NK-92 treated with Interleukin-12 subunit alpha and Interleukin-12 subunit beta, amount 100 ng/mL, for 24 hours (cell line): ENCODE measurements at places on chromosomes 5 and 9.

GRCh38 chr9:971901-972500 lies 4.5 kb upstream of the DMRT3 start:
- DNase-seq: no peak

GRCh38 chr5:133613743-133614142 lies 1.4 kb upstream of the FSTL4 start:
- DNase-seq: no peak

DNA sequence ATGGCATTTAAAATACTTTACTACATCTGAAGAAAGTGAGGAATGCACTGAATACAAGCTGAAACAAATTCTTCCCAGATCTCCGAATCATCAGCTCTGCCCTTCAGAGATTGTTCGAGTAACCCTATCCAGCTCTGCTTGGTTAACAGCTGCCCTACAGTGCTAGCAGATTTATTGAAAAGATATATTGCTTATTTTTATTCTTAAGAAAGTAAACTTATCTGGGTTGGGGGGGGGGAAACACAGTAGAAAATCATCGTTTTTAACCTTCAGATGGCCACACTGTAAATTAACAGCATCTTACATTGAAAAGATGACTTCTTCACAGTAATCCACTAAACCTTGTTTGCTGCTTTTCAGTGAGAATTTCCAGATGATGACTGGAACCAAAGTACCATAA lies 210.8 kb downstream of the NFIB start:
- DNase-seq: no peak

- DNase-seq: no peak
These were observed 45.4 kb upstream of the RANBP3L start for GRCh38 chr5:36346896-36347690.

DNA sequence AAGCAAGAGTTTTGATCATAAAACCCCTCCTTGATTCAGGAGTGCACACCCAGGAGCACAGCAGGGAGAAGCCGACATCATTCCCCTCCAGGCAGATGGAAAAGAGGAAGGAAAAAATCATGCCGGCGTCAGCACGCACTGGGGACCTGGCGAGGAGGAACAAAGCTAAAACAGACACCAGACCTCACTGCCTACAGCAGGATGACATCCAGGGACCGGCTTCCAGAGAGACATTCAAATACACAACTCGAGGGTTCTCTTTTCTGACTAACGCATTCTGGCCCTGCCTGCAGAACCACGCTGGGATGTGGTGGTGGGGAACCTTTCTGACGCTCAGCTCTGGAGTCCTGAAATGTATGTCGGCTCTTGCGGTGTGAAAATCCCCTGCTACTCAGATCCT lies 2.7 kb downstream of the UBAC1 start:
- DNase-seq: no peak

DNA sequence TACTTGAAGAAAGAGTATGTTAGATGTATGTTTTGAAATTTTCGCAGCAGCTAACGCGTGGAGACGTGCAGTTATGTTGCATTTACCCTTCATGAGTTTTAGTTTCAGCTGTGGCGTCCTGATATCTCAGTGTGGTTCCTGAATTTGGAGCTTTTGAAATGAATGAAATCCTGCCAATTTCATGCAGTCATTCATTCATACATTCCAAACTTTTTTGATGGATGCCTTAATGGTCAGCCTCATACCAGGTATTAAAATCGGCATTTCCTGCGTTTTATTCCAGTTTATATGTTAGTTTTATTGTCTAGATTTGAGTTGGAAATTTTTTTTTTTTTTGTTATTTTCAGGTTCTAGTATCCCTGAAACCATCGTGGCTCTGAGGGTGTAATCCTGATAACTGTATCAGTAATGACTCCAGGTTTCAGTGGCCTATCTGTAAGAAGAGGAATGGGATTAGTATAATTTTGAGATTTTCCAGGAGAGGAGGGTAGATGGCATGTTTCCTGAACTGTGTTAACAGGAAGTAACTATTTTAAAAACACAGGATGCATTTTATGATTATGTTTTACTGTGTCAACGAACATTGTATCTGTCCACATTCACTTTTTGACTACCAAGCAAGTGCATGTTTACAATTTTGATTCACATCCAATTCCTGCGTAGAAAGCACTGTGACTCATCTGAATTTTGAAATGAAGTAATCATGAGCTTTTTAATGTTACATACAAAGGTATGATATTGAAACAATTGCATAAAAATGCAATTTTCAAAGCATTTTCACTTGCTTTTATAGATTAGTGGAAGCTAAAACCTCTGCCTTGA lies 1.0 kb downstream of the FOCAD start:
- DNase-seq: no peak

DNA sequence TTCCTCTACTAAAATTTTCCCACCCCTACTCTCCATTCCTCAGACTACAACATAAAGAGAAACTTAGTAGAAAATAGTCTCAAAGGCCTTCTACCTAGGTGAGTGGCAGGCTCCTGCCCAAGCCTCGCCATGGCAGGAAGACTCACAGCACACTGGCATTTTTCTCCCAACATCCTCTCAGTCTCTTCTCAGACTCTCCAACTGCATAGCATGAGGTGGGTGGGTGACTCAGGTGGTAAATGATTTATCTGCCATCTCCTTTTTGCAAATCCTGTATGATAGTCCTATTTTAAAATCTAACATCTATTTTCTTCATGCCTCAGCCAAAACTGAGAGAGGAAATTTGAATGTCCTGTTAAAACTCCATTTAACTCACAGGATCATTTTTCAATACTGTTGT lies 33.5 kb upstream of the GRIA1 start:
- no peak for DNase-seq

DNA sequence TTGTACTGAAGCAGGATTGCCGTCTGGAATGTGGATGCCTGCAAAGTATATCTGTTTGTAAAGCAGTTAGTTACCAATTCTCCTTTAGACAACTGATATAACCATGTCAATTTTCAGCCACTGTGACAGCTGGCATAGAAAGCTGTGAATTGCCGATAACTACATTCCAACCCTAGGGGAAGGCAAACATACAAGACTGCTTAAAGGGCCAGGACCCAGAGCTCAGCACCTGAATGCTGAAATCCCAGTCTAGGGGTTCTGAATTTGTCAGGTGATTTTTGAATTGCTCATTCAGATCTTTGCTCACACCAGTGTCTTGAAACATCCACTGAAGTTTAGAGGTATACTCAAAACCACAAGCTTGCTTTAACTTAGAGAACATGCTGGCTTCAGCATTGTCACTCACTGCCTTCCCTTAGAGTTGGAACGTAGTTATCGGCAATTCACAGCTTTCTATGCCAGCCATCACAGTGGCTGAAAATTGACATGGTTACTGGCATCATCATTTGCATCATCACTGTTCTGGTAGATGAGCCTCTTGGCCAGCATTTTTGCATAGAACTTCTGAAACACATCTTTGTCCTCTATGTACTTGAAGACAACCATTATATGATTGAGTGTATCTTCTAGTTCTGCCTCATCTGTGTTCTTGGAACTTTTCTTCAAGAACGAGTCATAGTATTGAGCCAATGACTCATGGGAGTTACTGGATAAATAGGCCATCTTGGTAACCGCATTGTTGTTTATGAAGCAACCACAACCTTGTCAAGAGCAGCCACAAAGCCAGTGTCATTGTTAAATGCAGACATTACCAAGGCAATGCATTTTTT lies 82.1 kb downstream of the CCDC192 start:
- DNase-seq: peak; percentile 13

DNA sequence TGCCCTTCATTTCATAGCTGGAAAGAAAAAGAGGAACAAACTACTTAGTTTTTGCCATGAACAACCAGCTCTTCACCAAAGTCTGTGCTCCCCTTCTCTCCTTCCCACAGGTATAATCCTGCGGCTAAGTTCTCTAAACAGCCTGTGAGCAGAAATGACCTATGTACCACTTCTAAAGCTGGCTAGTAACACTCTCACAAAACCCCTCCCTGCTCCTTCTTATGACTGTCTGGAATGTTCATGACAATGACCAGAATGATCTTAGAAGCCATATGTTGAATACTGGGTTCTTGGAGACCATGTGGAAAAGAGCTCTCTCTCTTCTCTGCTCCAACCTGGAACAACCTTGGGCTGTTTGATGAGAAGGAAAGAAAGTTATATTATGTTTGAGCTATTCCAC lies 12.9 kb upstream of the AMACR start:
- DNase-seq: no peak

DNA sequence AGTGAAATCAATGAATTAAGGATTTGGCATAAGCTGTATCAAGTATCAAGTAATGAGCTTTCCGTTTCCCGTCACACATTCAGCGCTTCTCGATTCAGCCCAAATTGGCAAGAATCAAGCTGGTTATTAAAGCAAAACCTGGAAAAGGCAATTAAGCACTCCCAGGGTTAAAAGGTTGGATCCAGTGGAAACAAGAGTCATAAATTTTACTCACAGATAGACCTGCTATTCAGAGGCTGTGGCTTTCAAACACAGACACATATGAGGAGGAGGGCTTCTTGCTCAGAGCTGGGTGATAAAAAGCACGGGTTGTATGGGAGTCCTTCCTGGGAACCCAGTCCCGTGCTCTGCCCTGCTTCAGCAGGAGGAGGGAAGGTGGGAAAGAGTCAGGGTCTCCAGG lies 112.3 kb upstream of the CXCL14 start:
- no peak for DNase-seq

DNA sequence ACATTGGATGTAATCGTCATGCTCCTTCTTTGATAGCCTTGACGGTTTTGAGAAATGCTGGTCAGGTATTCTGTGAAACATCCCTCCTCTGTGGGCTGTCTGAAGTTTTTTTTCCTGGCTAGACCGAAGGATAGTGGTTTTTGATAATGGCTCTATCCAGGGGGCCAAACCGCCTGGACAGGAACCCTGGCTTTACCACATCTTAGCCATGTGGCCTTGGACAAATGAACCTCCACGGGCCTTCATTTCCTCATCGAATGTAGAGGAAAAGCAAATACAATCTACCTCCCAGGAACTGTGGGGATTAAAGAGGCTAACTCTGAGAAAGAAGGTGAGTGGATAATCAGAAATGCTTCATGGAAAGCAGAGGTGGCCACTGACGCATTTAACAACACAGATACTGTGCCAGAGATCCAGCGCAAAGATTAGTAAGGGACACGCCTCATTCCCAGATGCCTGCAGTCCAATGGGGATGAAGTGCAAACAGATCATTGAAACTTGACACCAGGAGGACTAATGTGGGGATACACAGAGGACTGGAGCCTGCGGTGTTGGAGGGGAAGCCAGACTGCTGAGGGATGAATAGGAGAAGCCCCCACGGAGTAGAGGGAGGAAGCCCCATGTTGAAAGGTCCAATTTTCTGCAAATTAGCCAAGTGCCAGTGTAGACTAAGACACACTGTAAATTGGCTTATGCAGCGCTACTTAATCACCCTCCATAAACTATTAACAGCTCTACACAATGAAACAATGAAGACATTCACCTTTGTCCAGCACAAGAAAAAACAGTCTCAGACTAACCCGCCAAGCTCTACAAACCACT lies 41.6 kb downstream of the MYO10 start:
- DNase-seq: no peak

DNA sequence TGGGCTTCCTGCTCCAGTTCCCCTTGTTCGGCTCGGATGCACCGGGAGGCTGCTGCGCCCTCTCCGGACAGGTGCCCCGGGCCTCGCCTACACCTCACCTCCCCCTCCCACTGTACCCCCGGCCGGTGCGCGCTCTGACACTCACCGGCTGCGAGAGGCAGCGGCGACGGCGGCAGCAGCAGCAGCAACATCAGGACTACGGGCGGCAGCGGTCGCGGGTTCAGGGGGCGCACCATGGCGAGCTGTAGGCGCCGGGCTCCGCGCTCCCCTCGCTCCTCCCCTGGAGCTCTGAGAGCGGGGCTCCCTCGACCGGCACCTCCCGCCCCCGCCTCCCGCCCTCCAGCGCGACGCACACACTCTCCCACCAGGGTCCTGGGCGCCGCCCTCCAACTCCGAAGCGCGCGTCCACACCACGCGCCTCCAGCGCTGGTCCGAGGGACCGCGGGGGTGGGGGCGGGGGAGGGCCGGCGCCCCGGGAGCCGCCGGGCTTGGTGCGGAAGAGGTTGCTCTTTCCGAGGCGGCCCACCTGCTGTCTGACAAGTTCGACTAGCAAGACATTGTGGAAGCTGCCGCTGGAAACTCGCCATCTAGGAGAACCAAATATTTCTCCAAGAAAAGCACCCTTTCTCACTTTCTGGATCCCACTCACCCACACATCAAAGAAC lies at the start of gene GFRA3:
Gene GFRA3 (minus strand): TSS at position 433 of the 665 bp plus-strand sequence. CDS start 197 bp downstream, at position 236.
- DNase-seq: no peak

DNA sequence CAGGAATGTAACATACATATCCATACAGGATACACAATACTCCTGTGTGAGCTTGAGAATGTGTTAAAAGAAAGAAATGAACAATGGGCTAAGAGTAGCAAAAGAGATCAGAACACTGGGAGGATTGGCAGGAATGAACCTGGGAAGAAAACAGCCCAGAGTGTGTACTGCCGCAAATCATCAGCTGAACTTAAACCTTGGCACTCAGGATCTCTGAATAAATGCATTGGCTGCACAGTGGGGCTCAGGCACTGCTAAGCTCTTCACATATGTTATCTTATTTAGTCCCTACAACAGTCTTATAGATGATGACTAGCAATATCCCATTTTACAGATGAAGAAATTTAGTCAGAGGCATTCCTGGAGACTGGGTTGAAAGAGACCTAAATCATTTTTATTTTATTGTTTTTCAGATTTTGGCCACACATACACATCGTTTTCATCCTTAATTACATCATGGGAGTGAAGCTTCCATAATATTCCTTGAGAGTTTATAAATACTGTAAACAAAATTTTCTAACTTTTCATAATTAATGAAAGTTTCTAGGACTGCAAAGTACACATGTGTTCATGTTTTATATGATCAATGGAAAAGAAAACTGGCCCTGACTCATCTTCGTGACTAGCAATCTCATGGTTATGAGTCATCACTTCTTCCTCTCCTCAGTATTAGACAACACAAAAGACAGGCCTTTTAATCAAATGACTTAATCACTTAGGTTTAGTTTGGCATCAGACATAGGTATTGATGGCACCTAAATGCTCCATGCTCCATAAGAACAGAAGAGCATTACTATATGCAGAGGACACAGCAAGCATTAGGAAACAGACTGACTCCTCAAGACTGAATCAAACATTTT lies 59.2 kb downstream of the CDH18 start:
- no peak for DNase-seq

DNA sequence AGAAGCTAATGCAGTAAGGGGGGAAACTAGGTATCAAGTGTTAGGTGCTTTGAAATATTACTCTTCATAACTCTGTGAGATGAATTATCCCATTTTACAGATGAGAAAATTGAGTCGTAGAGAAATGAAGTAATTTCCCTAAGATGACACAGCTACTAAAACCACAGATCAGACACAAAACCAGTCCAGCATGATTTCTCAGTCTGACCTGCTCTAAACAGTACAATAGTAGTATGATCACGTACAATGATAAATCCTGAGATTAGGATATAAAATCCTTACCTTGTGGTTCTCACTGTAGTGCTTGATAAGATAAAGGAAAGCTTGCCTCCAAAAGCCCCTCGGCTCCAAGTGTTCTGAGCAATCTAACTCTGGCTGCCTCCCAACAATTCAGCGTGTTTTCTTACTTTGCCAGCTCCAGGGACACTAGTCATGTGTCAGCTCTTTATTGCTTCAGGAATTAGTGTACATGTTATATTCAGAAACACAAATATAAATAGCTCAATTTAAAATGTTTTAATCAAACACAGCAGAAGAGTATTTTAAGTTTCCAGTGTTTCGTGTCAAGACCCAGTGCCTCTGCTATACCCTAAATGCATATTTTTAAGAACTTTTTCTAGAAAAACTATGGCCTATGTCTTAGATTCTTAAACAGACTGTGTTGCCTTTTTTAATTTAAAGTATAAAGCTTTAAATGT lies 243.6 kb downstream of the DENND1A start:
- no peak for DNase-seq

GRCh38 chr5:68409259-68409658 lies 193.7 kb downstream of the PIK3R1 start:
- no peak for DNase-seq
